ENCODE measurements at places on chromosomes 5 and 9.

- no peak overlapping the region for H3K4me3 ChIP-seq
- H3K36me3 ChIP-seq = no peaks in the 10 kb centered on the region
- no peak for DNase-seq
- H3K27ac ChIP-seq = no peak overlapping the region
These were observed 72.1 kb downstream of the ABCA1 start for GRCh38 chr9:104855807-104856206.

DNA sequence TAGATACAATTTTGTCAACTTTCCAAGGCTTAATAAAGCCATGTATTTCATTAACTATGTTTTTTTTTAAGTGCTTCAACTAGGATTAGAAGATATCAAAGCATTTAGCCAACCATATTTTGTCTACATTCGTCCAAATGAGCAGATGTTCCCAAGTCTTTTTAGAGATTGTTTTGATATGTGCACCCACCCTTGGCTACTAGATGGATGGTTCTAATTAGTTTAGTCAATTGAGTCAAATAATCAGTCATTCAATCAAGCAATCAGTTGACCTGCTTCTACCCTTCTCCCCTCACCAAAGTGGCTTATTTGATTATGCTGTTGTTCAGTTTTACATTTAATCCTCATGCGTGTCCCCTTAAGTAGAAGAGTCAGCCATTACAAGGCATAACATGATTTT is 319.5 kb upstream of the TNC start:
- no peak overlapping the region for H3K4me3 ChIP-seq
- no peaks in the 10 kb centered on the region for H3K27me3 ChIP-seq
- no peaks in the 10 kb centered on the region for H3K36me3 ChIP-seq
- H3K27ac ChIP-seq = no peak overlapping the region
- DNase-seq = no peak
- H3K4me1 ChIP-seq = no peaks in the 10 kb centered on the region

DNA sequence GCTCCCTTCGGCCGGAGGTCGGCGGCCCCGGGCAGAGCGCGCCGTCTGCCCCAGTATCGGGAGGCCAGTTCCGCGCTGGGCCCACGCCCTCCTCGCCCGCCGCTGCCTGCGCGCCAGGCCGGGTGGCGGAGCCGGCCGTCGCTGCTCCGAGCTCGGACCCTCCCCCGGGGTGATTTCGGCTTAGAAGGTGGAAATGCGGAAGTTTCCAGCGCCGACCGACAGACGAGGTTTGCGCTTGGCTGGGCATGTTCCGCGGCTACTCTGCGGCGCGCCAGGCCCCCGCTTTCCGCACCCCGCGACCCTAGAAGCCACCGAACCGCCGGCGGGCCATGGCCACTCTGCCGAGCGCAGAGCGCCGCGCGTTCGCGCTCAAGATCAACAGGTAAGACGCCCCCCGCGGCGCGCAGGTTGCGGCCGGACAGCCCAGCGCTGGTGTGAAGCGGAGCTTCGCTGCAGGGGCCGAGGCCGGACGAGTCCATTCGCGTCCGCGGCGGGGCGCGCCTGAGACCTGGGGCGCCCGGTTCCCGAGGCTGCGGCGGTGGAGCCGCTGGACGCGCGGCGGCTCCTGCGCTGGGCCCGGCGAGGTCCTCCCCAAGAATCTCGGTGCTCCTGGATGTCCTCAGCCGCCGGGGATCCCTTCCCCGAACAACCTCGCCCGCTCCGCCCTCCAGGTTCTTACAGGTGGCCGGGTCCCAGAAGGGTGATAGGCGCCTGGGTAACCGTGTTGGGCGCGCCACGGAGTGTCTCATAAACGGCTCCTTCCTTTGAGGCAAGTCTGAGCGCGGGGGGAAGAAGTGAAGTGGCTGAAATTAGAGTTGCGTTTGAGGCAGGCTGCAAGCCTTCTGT is at the start of gene DOCK8:
Gene DOCK8 (plus strand): TSS at position 218 of the 846 bp plus-strand sequence. CDS start 112 bp downstream, at position 330.
- no peaks in the 10 kb centered on the region for H3K36me3 ChIP-seq
- H3K4me3 ChIP-seq = peak within 1 kb of the TSS; percentile 50
- peak within 1 kb of the TSS; percentile 92 for H3K27ac ChIP-seq
- H3K27me3 ChIP-seq = peaks cover 7% of the 10 kb centered on the region

DNA sequence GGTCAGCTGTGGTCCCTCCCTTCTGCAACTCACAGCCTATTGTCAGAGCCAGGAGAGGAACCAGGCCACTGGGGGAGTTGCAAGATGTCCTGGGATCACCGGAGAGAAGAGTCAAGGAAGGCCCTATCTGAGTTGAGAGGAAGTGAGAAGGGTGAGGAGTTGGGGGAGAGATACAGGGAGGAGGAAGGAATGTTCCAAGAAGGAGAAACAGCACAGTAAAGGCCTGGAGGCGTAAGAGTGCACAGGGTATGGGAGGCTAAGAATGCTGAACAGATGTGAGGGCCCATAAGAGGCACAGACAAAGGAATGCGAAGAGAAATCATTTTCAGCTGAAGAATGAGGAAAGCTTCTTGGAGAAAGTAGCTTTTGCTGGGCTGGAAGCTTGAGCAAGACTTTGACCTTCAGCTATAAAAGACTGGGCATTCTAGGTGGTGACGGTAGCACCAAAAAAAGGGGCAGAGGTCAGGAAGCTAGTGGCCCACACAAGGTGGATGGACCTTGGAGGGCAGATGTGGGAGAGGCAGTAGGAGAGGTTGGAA is 21.6 kb upstream of the CSF1R start:
- no peak overlapping the region for H3K4me3 ChIP-seq
- no peaks in the 10 kb centered on the region for H3K27me3 ChIP-seq
- no peaks in the 10 kb centered on the region for H3K4me1 ChIP-seq
- no peaks in the 10 kb centered on the region for H3K36me3 ChIP-seq
- no peak overlapping the region for H3K27ac ChIP-seq

Data from kidney (tissue), 22 donors.